ENCODE measurements at places on chromosomes 7 and 10. TPM values are rescaled to one million over a fixed set of nuclear protein-coding genes. Genes with fewer than 3 reads are reported as not detected.

- no peaks in the 10 kb centered on the region for H3K36me3 ChIP-seq
- no peak overlapping the region for H3K27ac ChIP-seq
- H3K4me3 ChIP-seq: no peak overlapping the region
- no peak for DNase-seq
Observed at GRCh38 chr7:135386181-135386580, 123.7 kb downstream of the CNOT4 start.

- no peaks in the 10 kb centered on the region for H3K36me3 ChIP-seq
- DNase-seq: no peak
- no peaks in the 10 kb centered on the region for H3K27me3 ChIP-seq
Observed at GRCh38 chr10:97016728-97017473, 168.9 kb downstream of the SLIT1 start.

DNA sequence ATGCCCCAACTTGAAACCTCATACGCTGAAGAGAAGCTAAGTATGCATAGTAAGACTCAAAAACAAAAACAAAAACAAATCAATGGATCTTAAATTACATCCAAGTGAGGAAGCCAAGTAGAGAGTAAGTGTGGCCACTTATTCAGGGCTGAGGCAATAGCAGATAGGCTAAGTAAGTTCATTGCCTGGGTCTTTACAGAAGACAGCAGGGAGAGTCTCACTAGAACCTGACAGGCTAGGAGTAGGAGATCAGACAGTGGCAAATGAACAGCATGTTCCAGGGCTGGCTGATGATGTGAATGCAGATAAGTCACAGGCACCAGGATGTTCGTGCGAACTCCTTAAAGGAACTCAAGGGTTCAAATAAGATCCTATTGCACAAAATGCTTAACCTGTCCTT, 568.6 kb downstream of the KCNMA1 start:
- peaks cover 5% of the 10 kb centered on the region for H3K4me1 ChIP-seq
- no peaks in the 10 kb centered on the region for H3K27me3 ChIP-seq
- H3K4me3 ChIP-seq: no peak overlapping the region

- H3K27ac ChIP-seq: no peak overlapping the region
- H3K27me3 ChIP-seq: no peaks in the 10 kb centered on the region
- no peaks in the 10 kb centered on the region for H3K4me1 ChIP-seq
- no peak for DNase-seq
- H3K36me3 ChIP-seq: no peaks in the 10 kb centered on the region
Observed at GRCh38 chr10:122643931-122644534, 55.6 kb downstream of the C10orf120 start.

DNA sequence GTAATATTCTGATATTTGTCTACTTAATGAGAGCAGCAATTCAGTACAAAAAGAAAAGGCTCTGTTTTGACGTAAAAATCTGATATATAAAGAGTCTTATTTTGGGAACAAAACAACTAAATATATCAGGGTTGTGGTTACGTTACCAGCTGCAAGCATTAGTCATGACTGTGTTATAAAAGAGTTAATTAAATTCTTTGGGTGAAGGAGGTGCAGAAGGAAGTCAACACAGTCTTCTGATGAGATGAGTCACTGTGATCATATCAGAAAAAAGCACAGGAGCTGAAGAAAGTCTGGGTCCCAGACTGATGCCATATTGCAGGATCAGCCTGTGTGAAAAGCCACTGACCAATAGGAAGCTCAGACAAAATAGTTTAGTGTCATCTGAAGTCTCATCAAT, 234.3 kb upstream of the TEX47 start:
- H3K36me3 ChIP-seq: no peaks in the 10 kb centered on the region
- H3K27ac ChIP-seq: no peak overlapping the region
- H3K4me3 ChIP-seq: no peak overlapping the region
- no peaks in the 10 kb centered on the region for H3K4me1 ChIP-seq
- H3K27me3 ChIP-seq: no peaks in the 10 kb centered on the region
- no peak for DNase-seq

- H3K36me3 ChIP-seq: no peaks in the 10 kb centered on the region
- no peak for DNase-seq
- H3K27ac ChIP-seq: no peak overlapping the region
- no peak overlapping the region for H3K4me3 ChIP-seq
Observed at GRCh38 chr7:29424984-29425309, 138.7 kb upstream of the PRR15 start.

DNA sequence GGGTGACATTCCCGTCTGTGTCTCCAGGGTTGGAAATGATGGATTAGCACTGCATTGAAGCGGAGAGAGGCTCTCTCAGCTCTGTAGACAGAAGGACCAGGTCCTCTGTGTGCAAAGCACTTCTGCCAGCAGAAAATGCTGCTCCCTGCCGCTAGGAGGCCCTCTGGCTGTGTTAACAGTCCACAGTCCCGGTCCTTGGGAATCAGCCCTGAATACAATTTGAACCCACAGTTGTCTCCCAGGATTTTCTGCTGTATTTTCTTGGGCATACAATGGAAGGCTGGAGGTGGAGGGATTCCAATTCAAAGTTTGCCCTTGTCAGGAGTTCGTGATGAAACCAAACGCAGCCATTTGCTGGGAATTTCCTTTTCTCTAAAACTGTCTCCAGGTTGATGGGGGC, 205.2 kb downstream of the GLRX3 start:
- no peak for DNase-seq
- H3K27me3 ChIP-seq: no peaks in the 10 kb centered on the region
- H3K4me3 ChIP-seq: no peak overlapping the region
- no peak overlapping the region for H3K27ac ChIP-seq

- H3K36me3 ChIP-seq: no peaks in the 10 kb centered on the region
- no peak for DNase-seq
- H3K4me3 ChIP-seq: no peak overlapping the region
- H3K27me3 ChIP-seq: no peaks in the 10 kb centered on the region
- H3K27ac ChIP-seq: no peak overlapping the region
Observed at GRCh38 chr7:29864656-29865055, 58.3 kb downstream of the WIPF3 start.

DNA sequence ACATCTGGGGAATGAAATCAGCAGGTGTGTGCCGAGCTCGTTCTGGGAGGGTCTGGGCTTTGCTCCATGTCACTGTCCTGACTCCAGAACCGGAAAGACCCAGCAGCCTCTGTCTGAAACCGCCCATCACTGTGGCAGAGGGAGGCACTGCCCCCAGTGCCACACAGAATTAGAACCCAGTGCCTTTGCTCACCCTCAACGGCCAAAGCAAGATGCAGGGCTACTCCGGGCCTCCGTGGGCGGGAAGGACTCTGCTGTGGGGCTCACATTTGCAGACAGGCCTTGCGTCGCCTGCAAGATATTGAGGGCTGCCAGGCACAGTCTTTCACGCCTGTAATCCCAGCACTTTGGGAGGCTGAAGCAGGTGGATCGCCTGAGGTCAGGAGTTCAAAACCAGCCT, 219.2 kb upstream of the PPP2R2D start:
- DNase-seq: no peak
- H3K27me3 ChIP-seq: no peaks in the 10 kb centered on the region
- no peaks in the 10 kb centered on the region for H3K36me3 ChIP-seq

DNA sequence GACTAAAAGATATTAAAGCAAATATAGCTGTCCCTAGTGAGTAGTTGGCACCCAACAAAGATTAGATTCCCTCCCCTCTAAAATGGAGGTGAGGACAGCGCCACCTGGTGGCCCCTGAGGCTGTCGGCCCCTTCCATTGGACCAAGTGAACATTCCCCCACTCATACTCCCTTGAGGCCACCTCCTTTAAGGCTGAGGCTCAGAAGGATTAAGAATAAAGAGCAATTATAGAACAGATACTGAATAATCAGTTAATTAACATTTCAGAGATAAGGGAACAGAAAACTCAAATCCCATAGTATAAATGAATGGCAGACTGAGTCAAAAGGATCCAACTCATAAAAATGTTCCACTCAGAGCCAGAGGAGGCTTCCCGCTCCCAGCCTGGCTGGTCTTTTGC, 130.4 kb upstream of the GHITM start:
- no peak overlapping the region for H3K27ac ChIP-seq
- DNase-seq: no peak
- no peaks in the 10 kb centered on the region for H3K36me3 ChIP-seq
- no peaks in the 10 kb centered on the region for H3K4me1 ChIP-seq

GRCh38 chr7:45451342-45452035, 122.7 kb upstream of the ADCY1 start:
- H3K4me3 ChIP-seq: no peak overlapping the region
- H3K27ac ChIP-seq: no peak overlapping the region
- H3K4me1 ChIP-seq: no peaks in the 10 kb centered on the region
- no peak for DNase-seq
- H3K36me3 ChIP-seq: no peaks in the 10 kb centered on the region

TEX36 gene
- total RNA-seq: not detected
